ENCODE measurements at places on chromosomes 7 and 10.

DNA sequence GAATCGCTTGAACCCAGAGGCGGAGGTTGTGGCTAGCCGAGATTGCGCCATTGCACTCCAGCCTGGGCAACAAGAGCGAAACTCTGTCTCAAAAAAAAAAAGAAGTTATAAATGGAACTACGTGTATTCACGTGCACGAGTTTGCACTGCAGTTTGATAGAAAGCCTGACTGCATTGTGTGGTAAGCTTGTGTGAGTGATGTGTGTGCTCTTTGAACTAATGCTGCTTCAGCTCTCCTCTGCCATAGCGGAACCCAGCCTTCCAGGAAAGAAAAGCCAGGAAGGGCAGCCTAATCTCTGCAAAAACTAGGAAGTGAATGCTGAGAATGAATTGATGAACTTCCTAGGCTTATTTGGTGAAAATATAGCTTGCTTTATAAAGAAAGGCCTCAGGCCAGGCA lies 15.6 kb upstream of the MKRN1 start:
- DNase-seq: no peak

DNA sequence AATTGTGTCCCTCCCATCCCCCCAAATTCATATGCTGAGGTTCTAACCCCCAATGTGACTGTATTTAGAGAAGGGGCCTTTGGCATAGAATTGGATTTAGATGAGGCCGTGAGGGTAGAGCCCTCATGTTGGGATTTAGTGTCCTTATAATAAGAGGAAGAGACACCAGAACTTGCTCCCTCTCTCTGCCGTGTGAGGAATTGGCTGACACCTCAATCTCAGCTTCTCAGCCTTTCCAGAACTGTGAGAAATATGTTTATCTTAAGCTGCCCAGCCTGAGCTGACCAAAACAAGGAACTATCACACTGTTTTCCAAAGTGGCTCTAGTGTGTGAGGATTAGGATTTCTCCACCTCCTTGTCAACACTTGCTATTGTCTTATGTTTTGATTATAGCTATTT lies 400.0 kb upstream of the FZD8 start:
- DNase-seq: no peak

- no peak for DNase-seq
Measured at GRCh38 chr10:69490876-69491275, 39.6 kb downstream of the TSPAN15 start.

- DNase-seq: no peak
Measured at GRCh38 chr10:104435822-104436221, 82.2 kb downstream of the CFAP58 start.

GRCh38 chr10:119705434-119705831 lies 20.4 kb upstream of the INPP5F start:
- DNase-seq: no peak

DNA sequence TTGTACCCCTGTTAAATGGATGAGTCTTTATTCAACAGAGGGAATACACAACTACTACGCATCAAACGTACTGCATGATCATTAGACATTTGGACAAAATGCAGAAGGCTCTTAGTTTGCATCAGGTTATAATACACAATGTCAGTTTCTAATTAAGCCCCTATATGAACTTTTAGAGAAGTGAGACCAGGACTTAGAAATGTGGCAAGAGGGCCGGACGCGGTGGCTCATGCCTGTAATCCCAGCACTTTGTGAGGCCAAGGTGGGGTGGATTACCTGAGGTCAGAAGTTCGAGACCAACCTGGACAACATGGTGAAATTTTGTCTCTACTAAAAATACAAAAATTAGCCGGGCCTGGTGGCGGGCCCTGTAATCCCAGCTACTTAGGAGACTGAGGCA lies 76.3 kb upstream of the MGMT start:
- DNase-seq: no peak

GRCh38 chr7:69892790-69893189 lies 294.5 kb downstream of the AUTS2 start:
- no peak for DNase-seq

- DNase-seq: no peak
Measured at GRCh38 chr7:1557006-1557405, 1.0 kb upstream of the TMEM184A start.

- no peak for DNase-seq
Measured at GRCh38 chr7:55104712-55105433, 86.1 kb downstream of the EGFR start.

All from LNCaP clone FGC (cell line).